ENCODE measurements at places on chromosomes 5 and 9. TPM values are rescaled to one million over a fixed set of nuclear protein-coding genes. Genes with fewer than 3 reads are reported as not detected.

Gene OR1J1
- not detected for total RNA-seq

Gene ZFP2
- 0.15 TPM for total RNA-seq

Gene ADAMTS6
- total RNA-seq, result 1.6 TPM

Gene PAEP
- total RNA-seq, result not detected

Gene RANBP6
- total RNA-seq, result 23.3 TPM

Gene UNC5A
- not detected for total RNA-seq

Gene GABBR2
- not detected for total RNA-seq

Gene PCDH12
- 2.2 TPM for total RNA-seq

Gene PRR16
- total RNA-seq, result not detected

Gene LECT2
- total RNA-seq, result not detected

Gene PCDHGA12
- total RNA-seq, result not detected

Gene CDX1
- not detected for total RNA-seq

Gene FAM221B
- not detected for total RNA-seq

Gene PCDHGB7
- 0.08 TPM for total RNA-seq

Gene MEIKIN
- total RNA-seq, result 1.1 TPM

Gene ADAMTSL2
- total RNA-seq, result not detected

Gene NIPAL4
- 0.05 TPM for total RNA-seq

Gene CD72
- 11.8 TPM for total RNA-seq

Gene NEURL1B
- 3.0 TPM for total RNA-seq

Gene GAS1
- 0.25 TPM for total RNA-seq

Gene MCIDAS
- not detected for total RNA-seq

All from activated CD4-positive, alpha-beta memory T cell treated with anti-CD3 and anti-CD28 coated beads, Interleukin-2, amount 10 ng/mL, durations not matched to agents 7 days and 5 days (primary cell).